ENCODE measurements at places on chromosomes 12 and 14.
A peak's percentile ranks its signal among the peaks of the same experiment; 100 is the strongest.

GRCh38 chr12:66744956-66745383 is 66.1 kb upstream of the GRIP1 start:
- no peak for DNase-seq

- DNase-seq, result no peak
These were observed 509.6 kb downstream of the VRK1 start for GRCh38 chr14:97306760-97307246.

DNA sequence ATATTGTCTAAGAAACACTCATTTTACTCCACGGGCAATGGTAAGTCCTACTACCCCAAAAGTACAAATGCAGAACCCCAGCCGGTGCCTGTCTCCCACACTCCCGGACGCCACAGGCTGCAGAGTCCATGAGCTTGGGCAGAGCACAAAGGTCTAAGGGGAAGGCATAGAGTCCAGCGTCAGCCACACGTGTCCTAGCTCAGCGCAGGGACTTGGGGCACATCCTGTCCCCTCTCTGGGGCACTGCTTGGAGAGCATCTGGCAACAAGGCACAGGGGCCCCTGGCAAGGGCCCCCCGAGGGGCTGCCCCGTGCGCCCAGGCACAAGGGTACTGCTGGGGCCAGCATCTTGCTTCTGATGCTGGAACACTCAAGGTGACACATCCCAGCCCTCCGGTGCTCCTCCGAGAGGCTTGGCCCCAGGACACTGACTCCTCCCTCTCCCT is 58.4 kb downstream of the BCL11B start:
- DNase-seq, result no peak

DNA sequence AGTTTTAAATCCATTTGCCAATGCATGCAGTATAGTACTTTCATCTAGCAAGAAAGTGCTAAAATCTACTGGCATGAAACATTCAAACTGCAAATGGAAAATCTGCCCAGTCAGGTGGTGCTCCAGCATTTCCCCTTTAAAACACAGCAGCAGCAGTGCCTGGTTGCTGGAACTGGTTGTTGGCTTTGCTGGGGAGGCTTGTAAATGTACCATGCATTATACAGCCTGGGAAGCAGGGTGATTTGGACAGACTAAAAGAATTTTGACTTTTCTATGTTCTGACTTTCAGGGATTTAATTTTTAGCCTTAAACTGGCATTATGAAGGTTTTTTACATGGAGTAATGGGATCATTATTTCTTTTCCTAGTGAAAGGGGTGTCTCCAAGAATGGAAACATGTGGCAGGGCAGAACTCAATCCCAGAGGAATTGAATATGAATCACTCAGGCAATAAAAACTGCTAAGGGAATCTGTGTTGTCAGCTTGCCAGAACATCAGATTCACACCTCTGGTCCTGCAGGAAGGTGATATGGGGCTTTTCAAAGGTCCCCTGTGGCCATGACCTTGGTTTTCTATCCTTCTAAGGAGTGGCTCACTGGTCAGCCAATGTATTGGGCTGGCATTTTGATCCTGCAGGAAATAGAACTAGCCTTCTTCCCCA is 9.0 kb upstream of the PAX9 start:
- no peak for DNase-seq

GRCh38 chr14:32593290-32593942 is 264.3 kb downstream of the AKAP6 start:
- peak; percentile 38 for DNase-seq

- DNase-seq, result no peak
These were observed 139.4 kb downstream of the PDE3A start for GRCh38 chr12:20507711-20508110.

GRCh38 chr12:57164966-57165625 is 17.7 kb upstream of the LRP1-AS start:
- no peak for DNase-seq

GRCh38 chr12:130818635-130819576 is 20.1 kb downstream of the STX2 start:
- no peak for DNase-seq

GRCh38 chr12:70741256-70741655 is 104.0 kb upstream of the PTPRB start:
- no peak for DNase-seq

DNA sequence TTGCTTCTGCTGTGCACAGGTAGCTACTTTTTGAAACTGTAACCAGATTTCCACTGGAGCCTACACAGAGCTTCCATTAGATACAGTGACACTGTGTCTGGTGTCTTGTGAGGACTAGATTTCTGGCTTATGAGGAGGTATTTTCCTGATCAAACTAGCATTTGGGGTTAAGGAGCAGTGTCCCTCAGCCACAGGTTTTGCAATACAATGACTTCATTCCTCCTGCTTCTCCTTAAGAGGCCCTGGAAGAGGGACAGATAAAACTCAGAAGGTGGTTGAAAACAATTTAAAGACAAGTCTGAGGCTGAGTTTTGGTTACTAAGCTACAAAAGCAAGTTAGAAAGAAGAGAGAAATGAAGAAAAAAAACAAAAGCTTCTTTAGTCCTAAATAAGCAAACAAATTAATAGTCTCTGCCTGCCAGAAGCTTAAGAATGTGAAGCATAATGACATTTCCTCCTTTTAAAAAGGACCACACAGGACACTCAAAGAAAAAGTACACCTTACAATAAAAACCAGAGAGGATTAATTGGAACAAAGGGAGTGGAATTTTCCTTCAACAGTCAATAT is 53.0 kb downstream of the PKP2 start:
- DNase-seq, result no peak

- DNase-seq, result no peak
These were observed 52.1 kb downstream of the HSPB8 start for GRCh38 chr12:119230807-119231206.

GRCh38 chr14:106200541-106201315 is 674.3 kb downstream of the TMEM121 start:
- no peak for DNase-seq

DNA sequence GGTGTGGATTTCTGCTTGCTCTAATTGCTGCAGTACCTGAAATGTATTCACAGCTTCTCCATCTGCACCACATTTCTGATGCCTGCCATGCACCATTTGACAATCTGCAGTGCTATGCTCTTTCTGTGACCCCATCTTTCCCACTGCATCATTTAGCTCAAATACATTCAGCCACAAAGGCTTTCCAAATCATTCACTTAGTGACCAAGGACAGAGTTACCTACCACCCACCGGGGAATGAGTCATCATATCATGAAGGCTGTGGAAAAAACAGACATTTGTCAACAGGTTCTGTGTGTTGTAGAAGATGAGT is 465.5 kb upstream of the ATP2B1 start:
- no peak for DNase-seq

DNA sequence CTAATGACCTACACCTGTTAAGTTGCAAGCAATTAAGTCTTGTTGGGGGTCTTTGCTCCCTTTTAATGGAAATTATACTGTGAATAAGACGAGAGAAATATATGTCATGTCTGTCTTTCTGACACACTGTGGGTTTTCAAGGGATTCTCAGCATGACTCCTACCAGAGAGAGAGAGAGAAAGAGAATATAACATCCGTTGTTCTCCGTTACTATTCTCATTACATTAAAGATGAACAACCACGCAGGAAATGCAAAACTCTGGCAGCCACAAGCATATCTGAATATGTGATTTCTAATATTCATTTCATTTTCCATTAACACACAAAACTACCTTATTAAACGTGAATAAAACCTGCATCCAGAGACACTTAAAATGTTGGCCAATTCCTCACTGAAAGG is 67.3 kb upstream of the EGLN3 start:
- DNase-seq, result no peak

GRCh38 chr12:110077800-110078199 is 29.5 kb upstream of the C12orf76 start:
- DNase-seq, result no peak

- DNase-seq, result no peak
These were observed 93.9 kb downstream of the DNAI7 start for GRCh38 chr12:25101092-25101445.

- DNase-seq, result no peak
These were observed 62.1 kb upstream of the C14orf180 start for GRCh38 chr14:104517426-104517825.

- DNase-seq, result no peak
These were observed 65.5 kb upstream of the PRKD1 start for GRCh38 chr14:29993143-29993542.

- no peak for DNase-seq
These were observed 157.5 kb upstream of the LRIG3 start for GRCh38 chr12:59077575-59078426.

GRCh38 chr12:92145481-92145730 is 240 bp downstream of the BTG1 start:
- DNase-seq, result no peak

GRCh38 chr14:51780006-51780692 is 80.3 kb upstream of the GNG2 start:
- peak; percentile 18 for DNase-seq

Data from amniotic stem cell (primary cell).